ENCODE measurements at places on chromosomes 5 and 9.

- no peak for DNase-seq
These were observed 62.6 kb upstream of the C6 start for GRCh38 chr5:41275813-41276512.

GRCh38 chr5:108814551-108814950 is 66.9 kb downstream of the FER start:
- DNase-seq: no peak

- DNase-seq: no peak
These were observed 397.7 kb downstream of the TMEM38B start for GRCh38 chr9:106092083-106092482.

DNA sequence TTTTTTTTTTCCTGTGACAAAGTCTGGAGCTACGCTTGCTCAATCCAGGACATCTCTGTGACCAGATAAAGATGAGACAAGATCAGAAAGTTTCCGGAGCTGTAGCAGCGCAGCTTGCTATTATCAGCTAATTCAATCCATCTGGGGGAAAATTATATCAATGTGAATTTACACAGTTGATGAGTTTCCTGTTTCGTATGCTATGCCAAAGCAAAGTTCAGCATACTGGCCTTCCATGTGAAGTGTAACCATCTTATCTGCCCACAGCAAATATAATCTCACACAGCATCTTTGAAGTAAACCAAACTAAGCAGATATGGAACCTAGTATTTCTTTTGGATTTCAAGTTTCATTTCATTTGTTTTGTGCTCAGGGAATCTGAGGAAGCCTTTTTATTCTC is 1767.7 kb downstream of the EFNA5 start:
- no peak for DNase-seq

GRCh38 chr5:164753434-164753833 is 1248.0 kb downstream of the MAT2B start:
- no peak for DNase-seq

GRCh38 chr9:21160178-21160577 is 6.3 kb downstream of the IFNA21 start:
- peak; percentile 44 for DNase-seq

All from CD4-positive, alpha-beta T cell treated with Interleukin-2 at 100 ng/mL for 4 hours (primary cell).